Activated CD8-positive, alpha-beta memory T cell treated with anti-CD3 and anti-CD28 coated beads for 24 hours (primary cell): ENCODE measurements at places on chromosomes 11 and 22.

- DNase-seq, result no peak
Measured at GRCh38 chr22:41498303-41498835, 29.5 kb downstream of the ACO2 start.

- no peak for DNase-seq
Measured at GRCh38 chr22:36368359-36368983, 19.3 kb downstream of the MYH9 start.

DNA sequence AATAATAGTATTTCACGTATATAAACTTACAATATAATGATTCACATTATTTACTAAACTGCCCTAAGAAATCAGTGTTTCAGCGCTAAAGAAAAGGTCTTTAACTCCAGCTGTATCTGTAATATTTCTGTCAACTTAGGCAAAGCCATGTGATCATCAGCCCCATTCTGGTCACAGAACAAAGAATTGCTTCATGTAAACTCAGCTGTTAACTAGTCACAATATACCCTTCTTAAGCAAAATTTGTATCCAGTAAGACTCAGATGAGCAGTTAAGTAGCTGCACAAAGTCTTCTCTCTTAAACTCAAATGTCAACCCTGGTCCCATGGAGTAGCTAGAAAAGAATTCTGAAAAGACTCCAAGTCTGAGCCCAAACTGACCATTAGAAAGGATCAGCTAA is 26.6 kb downstream of the HPS5 start:
- DNase-seq, result no peak

- DNase-seq, result no peak
Measured at GRCh38 chr11:2724104-2724503, 24.3 kb upstream of the KCNQ1OT1 start.

DNA sequence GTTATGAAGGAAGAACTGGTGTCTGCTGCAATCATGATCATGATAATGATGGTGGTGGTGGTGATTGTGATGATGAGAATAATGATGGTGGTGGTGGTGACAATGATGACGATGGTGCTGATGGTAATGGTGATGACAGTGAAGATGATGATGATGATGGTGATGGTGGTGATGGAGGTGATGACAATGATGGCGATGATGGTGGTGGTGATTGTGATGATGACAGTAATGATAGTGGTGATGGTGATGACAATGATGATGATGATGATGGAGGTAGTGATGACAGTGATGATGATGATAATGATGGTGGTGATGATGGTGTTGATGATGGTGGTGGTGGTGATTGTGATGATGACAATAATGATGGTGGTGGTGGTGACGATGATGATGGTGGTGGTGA is 52.8 kb upstream of the ANO1 start:
- DNase-seq, result no peak

DNA sequence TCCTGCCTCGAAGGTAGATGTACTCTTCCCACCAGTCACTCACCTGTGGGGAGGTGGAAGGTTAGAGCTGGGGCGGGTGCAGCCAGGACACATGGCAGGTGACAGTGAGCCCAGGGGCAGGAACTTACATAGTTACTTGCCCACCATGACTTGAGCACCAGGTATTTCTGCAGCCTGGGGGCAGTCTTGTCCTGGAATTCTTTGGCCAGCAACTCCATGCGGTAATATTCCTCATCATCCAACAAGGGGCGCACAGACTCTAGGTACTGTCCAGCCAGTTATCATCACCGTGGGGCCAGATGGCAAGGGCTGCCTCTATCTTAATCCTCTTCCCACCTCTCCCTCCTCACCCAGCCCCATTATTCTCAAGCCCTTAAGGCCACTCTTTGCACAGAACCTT is 2.2 kb downstream of the CPT1B start:
- DNase-seq, result no peak

- peak; percentile 43 for DNase-seq
Measured at GRCh38 chr22:27842201-27842600, 40.6 kb upstream of the MN1 start.

DNA sequence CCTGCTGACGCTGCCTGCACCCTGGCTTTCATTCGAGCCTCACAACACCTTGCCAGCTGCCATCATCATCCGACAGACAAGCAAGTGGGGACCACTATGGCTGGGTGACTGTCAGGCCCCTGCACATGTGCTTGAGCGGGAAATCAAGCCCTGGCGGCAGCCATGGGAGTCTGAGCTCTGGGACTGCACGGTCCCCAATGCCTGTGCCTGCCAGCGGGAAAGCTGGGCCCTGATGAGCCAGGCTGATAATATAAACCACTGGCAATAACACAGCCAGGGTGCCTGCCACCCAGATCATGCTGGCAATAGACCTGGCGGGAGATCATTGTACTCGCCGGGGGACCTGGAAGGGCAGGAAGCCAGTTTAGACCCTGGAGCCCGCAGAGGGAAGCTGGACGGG is 2.5 kb downstream of the FGF3 start:
- DNase-seq, result no peak

- DNase-seq, result peak; percentile 67
Measured at GRCh38 chr22:36546092-36546804, 17.3 kb upstream of the EIF3D start.
